Stimulated activated CD8-positive, alpha-beta memory T cell treated with anti-CD3 and anti-CD28 coated beads, Interleukin-4, amount 100 ng/mL, for 24 hours (primary cell): ENCODE measurements at places on chromosomes 1 and 21.

- no peak for DNase-seq
These were observed 24.7 kb upstream of the IGSF5 start for GRCh38 chr21:39720126-39720778.

GRCh38 chr1:162046921-162047320 lies 22.6 kb upstream of the NOS1AP start:
- no peak for DNase-seq

GRCh38 chr1:153942766-153943549 lies 3.6 kb downstream of the DENND4B start:
- no peak for DNase-seq

DNA sequence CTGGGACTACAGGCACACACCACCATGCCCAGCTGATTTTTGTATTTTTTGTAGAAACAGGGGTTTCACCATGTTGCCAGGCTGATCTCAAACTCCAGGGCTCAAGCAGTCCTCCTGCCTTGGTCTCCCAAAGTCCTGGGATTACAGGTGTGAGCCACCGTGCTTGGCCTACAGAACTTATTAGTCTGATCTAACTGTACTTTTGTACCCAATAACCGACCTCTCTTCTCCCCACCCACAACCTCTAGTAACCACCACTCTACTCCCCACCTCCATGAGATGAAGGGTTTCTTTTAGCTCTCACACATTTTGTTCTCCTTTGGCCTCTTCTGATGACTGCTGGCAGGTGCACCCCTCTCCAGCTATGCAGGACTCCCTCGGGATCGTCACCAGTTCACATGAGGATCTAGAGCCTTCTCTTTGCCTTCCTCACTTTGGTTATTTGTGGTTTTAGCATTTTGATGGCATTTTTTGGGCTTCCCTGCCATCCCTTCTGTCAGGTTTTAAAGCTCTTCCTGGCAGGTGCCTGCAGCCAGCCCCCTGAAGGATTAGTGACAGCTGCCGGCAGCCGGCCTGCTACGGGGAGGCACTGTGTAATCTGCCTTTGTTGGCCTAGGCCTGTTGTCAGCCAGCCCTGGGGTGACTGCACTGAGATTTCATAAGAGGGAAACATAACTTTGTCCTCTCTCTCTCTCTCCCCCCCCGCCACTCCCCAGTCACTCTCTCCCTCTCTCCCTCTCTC lies 99.8 kb upstream of the ATP1A1 start:
- no peak for DNase-seq

- DNase-seq, result no peak
These were observed 130.1 kb downstream of the NPHP4 start for GRCh38 chr1:5861871-5862825.

DNA sequence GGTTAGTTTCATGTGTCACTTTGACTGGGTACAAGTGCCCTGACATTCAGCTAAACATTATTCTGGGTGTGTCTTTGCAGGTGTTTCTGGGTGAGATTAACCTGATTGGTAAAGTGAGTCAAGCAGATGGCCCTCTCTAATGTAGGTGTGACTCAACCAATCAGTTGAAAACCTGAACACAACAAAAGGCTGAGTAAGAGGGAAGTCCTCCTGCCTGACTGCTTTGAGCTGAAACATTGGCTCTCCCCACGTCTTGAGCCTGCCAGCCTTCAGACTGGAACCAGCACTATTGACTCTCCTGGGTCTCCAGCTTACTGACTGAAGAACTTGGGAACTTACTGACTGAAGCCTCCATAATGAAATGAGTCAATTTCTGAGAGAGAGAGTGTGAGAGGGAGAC lies 70.0 kb upstream of the C21orf91 start:
- no peak for DNase-seq

- DNase-seq, result no peak
These were observed 1.3 kb downstream of the KMO start for GRCh38 chr1:241533326-241534115.

- no peak for DNase-seq
These were observed 70.5 kb upstream of the HSPA13 start for GRCh38 chr21:14453339-14454015.

- DNase-seq, result no peak
These were observed 390.2 kb downstream of the USH2A start for GRCh38 chr1:216032961-216033614.

DNA sequence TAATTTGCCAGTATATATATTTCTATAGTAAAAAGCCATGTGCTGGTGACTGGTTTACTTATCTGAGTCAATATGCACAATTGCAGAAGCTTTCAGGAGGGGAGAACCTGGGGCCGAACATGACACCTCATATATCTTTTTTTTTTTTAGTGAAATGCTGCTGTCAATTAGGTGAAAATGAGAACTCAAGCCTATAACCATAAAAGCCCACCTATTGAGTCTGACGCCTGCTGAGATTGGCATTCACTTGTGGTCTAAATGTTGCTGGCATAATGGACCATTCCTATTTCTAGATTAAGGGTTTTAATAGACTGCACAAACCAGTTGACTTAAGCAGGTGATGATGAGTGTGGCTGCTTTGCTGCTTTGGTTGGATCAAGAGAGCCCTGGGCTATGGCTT lies 10.8 kb downstream of the NTMT2 start:
- no peak for DNase-seq

DNA sequence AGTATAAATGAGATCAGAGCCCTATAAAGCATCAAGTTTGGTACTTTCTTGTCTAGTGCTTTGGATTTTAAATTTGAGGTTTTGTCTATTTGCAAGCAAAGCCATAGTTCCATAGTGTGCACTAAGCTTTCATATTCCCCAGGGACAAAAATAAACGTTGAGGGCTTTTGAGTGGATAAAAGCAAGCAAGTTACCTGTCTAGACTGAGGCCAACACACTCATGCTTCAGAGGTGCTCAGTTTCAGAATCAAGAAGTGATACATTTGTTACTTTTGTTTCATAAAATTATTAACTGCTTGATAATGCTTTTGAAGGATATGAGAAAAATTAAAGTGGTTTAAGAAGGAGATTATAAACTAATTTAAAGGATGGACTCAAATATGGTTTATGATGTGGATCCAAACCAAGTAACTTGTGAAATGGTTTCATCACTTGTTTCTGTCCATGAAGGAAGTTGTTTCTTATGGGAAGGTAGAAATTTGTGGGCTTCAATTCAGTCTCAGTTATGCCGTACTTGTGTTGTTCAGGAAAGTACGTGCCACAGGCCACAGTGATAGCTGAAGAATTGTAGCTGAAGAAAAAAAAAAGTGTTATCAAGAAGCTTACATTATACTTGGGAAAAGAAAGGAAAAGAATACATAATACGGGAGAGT lies 71.2 kb downstream of the CHRM3 start:
- no peak for DNase-seq

GRCh38 chr1:207318072-207318619 lies 3.3 kb upstream of the CD55 start:
- no peak for DNase-seq

DNA sequence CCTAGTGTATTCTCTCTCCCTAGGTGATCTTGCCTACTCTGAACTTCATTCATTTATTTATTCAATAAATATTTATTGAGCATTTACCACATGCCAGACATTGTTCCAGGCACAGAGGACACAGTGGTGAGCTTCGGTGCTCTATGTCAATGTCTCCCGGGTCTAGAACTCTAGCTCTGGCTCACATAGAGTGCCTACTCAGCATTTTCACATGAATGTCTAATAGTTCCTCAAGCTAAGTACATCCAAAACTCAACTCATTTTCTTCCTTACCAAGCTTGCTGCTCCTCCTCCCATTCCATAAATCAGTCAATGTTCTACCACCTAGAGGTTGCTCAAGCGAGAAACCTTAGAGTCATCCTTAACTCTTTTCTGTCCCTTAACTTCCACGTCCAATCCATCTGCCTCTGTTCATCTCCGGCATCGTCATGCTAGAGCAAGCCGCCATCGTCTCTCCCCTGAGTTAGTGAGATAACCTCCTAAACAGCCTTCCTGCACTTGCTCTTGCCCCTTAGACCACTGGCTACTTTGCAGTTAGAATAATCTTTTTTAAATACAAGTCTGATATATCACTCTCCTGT lies 67.5 kb downstream of the TMEM53 start:
- no peak for DNase-seq

GRCh38 chr1:214717351-214717750 lies 114.4 kb downstream of the CENPF start:
- no peak for DNase-seq

GRCh38 chr1:42676534-42677087 lies 5.6 kb upstream of the YBX1 start:
- no peak for DNase-seq

DNA sequence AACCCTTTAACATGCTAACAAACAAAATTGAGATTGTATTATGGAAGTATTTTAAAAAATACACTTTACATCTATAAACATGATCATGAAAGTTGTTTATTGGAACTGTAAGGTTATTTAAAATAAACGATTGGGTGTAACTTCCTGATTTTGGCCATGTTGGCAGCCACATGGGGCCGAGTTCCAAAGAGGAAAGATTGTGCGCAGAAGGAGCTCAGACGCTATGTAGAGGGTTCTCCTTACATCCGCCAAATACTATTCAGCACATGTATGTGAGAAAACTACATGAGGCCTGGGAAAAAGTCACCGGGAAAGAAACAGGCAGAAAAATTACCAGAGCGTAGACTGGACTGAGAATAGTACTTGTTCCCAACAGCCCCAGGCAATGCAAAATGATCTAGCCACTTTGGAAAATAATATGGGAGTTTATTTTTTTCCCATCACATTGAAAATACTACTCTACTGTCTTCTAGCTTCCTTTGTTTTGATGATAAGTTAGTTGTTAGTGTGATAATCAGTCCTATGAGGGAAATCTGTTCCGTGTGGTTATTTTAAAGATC lies 35.7 kb upstream of the B3GALT2 start:
- DNase-seq, result no peak

DNA sequence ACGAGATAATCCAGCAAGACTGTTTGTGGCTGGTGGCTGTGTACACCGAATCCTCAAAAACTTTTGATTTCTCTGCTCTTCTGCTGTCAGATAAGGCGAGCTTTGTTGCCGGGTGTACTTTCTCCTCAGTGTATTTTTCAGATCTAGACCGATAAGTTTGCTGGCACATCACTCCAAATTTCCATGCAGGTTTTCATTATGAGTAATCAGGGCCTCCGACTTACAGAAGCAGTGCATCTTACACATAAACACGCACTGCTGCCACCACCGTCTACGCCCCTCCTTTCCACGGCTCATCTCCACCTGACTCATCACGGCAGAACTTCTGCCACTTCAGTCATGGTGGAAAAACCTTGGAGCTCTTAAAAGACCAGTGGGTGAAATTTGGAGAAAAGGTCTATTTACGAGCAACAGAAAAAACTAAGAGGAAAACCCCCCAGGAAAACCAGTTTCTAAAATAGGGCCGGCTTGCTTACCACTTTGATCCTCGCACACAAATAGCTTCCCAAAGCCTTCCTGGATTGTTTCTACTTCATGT lies 7.7 kb downstream of the ZBTB21 start:
- peak; percentile 42 for DNase-seq

DNA sequence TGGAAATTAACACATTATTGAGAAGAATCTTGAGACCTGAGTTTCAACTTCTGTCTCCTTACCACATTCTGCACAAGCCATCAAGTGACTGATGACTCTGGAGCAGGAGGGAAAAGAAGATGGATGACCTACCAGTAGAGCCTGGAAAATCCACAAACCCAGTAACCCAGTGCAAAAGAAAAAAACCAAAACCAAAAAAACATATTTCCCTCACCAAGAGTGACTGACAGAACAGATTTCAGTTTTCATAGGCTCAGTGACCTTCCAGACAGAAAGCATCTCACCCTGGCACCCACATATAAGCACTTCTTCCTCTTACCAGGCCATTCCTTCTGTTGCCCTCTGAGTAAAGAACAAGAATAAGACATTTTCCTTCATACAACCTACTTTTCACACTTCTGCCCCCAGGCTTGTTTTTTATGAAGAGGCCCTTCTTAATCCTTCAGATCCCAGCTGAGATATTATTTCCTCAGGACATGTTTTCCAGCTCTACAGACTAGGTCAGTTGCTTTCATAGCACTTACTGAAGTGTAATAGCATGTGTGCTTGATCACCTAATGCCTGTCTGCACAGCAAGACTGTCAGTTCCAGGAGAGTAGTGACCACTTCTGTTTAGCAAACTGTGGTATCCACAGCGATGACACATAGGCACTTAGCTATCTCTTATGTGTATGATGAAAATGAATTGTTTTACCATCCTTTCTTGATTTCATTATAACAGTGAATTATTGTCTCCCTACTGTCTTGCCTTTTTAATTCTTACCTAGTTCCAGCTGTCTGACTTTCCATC lies 4.0 kb downstream of the TSACC start:
- no peak for DNase-seq

GRCh38 chr21:31798842-31799704 lies 67.2 kb upstream of the SCAF4 start:
- DNase-seq, result no peak

DNA sequence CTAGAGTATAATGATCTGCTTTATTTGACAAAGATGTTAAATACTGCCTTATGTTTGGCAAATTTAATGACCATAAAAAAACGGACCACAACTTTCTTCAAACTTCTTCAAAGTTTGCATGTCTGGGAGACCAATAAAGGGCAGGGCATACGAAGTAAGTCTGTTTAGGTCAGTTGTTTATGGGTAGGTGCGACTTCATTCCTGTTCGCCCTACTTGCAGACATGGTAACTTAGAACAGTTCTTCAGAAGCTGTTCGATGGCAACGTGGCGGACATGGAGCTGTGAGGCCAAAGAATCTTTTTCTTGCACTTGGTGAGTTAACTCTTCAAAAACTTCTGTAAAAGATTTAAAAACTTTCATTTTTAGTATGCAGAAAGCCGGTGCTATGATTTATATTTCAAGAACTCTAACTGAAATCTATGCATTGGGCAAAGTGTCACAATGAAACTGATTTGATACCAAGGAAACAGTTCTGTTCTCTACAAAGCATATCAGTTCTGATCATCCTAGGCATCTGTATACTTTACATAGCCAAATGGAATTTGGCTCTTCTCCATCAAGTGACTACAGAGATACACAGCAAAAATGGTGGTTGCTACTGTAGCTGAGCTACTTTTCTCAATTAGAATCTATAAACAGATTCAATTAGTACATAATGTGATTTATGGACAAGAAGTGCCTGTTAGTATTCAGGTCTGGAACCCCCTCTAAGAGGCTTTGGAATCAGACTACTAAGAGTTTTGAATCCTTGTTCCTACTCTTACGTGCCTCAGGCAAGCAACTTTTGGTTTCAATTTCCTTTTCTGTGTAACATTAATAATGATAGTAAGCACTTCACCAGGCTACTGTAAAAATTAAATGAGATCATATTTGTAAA lies 25.7 kb downstream of the C21orf91 start:
- DNase-seq, result no peak

DNA sequence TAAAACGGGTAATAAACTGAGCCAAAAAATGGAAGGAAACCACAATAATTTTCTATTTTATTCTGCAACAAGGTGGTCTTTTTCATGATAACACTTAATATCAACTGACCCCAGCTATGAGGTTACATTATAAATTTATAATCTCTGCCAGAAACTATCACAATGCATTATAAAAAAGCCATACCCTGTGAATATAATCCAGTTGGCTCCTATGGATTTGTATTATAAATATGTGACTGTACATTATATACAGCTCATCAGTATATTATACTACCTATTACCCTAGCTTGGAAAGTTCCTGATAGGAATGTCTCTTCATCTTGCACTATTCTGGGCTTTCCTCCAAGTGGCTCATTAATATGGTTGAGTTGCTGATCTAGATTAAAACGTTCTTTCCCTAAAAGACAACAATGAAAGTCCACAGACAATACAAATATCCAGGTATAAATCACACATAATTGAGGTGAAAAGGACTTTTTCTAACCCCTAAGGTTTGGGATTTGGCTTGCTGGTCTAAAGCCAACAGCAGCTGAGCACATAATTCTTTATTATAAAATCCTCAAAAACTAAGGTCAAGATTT lies 487.7 kb downstream of the TTLL7 start:
- DNase-seq, result no peak
